ENCODE measurements at places on chromosomes 1 and 21.
A peak's percentile ranks its signal among the peaks of the same experiment; 100 is the strongest.

- no peak for DNase-seq
These were observed 21.8 kb downstream of the TRABD2B start for GRCh38 chr1:47975302-47975921.

- DNase-seq, result peak; percentile 74
These were observed 171.1 kb upstream of the CSF3R start for GRCh38 chr1:36653850-36654249.

- no peak for DNase-seq
These were observed 235.3 kb downstream of the PRDM2 start for GRCh38 chr1:13935336-13935735.

GRCh38 chr1:153796786-153797659, 21.8 kb downstream of the SLC27A3 start:
- peak; percentile 61 for DNase-seq

DNA sequence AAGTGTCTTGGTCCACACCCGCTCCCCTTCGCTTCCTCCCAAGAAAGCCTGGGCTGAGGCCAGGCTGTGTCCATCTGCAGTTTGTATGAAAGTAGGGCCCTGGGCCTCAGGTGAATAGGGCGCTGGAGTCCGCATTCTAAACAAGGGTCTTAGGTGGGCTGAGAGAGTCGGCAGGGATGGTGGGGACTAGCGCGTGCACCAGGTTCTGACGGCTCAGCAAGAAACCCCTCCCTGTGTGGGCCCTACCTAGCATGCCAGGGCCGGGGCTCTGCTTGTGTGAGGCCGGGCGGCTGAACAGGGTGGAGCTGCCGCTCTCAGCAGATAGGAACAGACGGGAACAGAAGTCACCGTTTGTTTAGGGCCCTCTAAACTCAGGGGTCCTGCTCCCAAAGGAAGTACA, 1.7 kb downstream of the ACTRT2 start:
- DNase-seq, result no peak

- DNase-seq, result no peak
These were observed 56.3 kb upstream of the GALNT2 start for GRCh38 chr1:230010603-230011332.

DNA sequence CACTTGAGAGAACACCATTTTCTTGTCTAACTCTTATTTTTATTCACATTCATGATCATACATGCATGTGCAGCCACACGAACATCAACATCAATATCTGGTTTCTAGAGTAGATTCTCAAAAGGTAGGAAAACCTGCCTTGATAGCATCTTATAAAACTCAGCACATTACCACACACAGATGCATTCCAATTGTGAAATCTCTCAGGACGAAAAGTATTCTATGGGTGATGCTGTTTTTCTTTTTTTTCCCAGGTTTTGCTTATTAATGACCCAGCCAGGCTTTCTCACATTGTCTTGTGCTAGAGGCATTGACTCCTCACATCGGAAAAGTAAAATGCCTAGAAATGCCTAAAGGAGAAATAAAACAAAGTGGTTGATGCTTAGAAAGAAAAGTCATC, 562.8 kb downstream of the KIF26B start:
- DNase-seq, result no peak

- no peak for DNase-seq
These were observed 149.6 kb upstream of the SGIP1 start for GRCh38 chr1:66384258-66384921.

GRCh38 chr1:241714321-241715218, 62.5 kb downstream of the WDR64 start:
- DNase-seq, result no peak

- DNase-seq, result peak; percentile 77
These were observed 67.6 kb downstream of the TENT5C start for GRCh38 chr1:117673405-117673804.

GRCh38 chr1:160800142-160800541, 4.2 kb downstream of the LY9 start:
- DNase-seq, result no peak

GRCh38 chr21:46454142-46454541, 4.5 kb upstream of the DIP2A start:
- no peak for DNase-seq

DNA sequence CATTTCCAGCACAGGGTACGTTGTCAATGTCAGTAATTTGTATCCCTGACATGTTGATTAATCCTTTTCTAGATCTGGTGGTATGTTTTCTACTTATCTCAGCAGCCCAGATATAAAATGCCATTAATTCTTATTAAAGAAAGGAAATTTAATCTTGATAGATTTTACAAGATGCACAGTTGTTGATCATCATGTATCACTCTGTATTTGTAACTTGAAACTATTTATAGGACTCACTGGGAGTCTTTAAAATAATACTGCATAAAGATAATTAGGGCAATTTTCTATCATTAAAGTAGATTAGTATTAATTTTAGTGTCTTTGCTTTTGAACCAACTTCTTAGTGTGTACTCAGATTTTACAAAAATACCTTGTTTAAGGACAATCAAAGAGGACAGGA, 84.9 kb downstream of the GREM2 start:
- no peak for DNase-seq

- DNase-seq, result no peak
These were observed 167.4 kb downstream of the TNFSF18 start for GRCh38 chr1:172883387-172883791.

GRCh38 chr1:48181669-48182367, 40.7 kb upstream of the SLC5A9 start:
- DNase-seq, result no peak

DNA sequence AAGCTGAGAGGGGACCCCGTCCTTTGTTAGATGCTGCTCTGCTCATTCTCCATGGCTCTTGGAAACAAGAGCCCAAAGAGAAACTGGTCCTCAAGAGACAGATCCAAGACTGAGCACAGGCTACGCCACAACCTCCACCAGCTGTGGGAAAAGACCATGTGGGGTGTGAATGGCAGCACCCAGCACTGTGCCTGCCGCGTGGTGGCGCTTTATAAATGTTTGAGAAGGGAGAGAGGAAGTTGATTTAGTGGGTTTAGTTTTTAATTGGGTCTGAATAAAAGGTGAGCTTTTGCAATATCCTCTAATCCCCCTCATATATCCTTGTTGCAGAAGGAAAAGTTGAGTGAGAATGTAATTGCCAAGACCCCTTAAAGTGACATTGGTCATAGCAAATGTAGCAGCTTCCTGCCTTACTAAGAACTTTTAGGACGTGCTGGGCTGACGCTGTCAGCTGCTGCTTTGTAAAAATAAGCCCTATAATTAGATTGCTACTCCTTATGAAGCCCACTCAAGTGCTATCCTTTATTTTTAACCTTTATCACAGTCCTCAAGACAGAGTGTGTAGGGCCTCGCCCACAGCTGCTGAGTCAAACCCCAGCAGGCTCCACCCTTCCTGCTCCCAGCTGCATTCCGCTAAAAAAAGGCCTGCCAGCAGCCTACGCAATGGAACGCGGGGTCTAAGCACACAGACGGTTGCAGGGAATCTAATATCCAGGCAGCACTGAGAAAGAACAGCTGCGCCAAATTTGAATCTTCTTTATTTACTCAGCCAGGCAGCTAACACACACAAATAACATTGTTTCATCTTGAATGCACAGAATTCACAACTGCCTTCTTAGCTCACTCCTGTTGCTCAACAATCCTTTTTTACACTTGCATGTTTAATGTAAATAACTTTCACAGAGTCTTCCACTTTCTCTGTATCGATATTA, 47.4 kb upstream of the PRDX6 start:
- DNase-seq, result peak; percentile 91

- no peak for DNase-seq
These were observed 1.3 kb upstream of the CHI3L1 start for GRCh38 chr1:203187689-203188264.

GRCh38 chr1:66327588-66327987, 206.4 kb upstream of the SGIP1 start:
- no peak for DNase-seq

DNA sequence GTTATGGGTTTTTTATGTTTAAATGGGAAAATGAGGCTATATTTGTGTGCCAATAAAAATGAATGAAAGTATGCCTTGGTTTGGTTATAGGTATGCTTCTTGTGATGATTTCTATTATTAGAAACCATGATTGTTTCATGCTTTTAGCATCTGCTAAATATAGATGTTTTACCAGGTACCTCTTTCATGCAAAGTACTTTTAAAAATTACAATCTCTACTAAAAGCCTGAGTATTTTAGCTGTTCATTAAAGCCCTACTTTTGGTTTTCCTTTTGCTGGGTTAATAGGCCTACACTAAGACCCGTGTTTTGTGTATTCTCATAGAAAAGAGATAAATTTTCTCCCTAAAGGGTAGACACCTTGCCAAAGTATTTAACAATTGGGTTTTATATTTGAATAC, 32.0 kb downstream of the MTF2 start:
- no peak for DNase-seq

GRCh38 chr1:212368073-212368484, 46.6 kb downstream of the PACC1 start:
- DNase-seq, result peak; percentile 58

- DNase-seq, result no peak
These were observed 232.6 kb upstream of the PLXNA2 start for GRCh38 chr1:208476846-208477170.

DNA sequence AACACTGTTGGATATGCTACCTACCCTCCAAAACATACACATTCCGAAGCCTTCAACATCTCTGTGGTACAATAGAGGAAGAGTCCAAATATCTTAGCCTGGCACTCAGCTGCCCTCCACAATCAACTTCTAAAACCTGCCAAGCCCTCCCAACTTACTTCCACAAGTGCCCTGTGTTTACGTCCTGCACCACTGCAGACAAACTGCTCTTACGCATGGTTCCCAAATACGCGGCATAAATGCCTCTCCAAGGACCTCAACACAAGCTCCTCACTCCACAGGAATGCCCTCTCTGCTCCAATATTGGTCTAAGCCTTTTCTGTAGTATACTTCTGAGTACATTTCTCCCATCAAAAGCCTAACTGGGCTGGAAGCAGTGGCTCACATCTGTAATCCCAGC, 6.8 kb downstream of the AK2 start:
- no peak for DNase-seq

- no peak for DNase-seq
These were observed 35.8 kb downstream of the NCAM2 start for GRCh38 chr21:21034036-21034435.

DNA sequence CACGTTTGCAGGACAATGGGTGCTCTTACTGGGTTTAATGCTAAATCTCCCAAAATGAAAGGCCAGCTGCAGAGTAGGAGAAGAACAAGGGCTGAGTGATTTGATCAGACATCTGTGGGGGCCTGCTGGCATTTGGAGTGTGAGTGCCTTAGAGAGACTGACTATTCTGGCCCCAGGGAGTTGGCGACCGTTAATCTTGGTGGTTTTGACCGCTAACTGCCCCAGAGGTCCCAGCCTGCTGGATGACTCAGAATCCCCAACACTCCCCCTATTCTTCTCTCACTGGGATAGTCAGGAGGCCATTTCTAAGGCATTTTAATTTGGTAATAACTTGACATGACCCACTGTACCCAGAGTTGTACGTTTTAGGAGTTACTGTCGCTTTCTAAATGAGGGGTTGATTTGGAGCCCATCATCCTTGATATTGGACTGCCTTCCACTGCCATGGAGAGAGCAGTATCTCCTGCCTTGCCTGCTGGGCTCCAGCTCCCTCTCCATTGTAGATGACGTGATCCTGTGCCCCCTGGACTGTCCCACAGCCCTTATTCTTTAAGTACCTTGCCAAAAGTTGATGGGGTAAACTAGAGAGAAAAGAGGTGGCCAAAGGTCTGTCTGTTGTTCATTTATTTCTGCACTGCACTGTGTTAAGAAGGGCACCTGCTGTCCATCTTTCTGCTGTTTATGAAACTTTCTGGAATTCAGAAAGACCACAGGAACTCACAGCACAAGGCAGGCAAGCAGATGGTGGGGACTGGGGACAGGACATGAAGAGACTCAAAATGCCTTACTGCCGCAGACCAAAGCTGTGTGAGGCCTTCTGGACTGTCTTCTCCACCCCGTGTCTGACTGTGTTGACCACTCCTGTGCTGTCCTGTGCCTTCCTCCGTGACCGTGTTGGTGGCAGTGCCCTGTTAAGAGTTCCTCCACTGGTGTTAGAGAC, 98.2 kb upstream of the ARTN start:
- DNase-seq, result peak; percentile 96

GRCh38 chr21:36149788-36150711, 6.6 kb upstream of the DOP1B start:
- peak; percentile 55 for DNase-seq

GRCh38 chr1:77018761-77019160, 151.5 kb downstream of the ST6GALNAC5 start:
- no peak for DNase-seq

DNA sequence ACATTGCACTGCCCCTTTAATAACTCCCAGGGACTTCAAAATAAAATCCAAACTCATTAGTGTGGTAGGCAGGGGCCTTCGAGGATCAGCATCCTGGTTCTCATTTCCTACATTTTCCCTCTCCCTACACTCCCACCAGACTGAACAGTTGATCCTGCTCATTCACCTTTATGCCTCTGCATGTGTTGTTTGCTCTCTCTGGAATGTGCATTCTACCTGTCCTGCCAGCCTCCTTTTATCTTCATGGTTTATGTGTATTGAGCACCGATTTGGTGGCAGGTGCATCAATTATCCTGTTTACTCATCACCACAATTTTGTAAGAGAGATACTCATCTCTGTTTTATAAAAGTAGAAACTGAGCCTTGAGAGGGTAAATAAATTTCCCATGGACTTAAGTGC, 125.0 kb downstream of the ADSS2 start:
- no peak for DNase-seq

GRCh38 chr1:7069931-7070330, 284.7 kb downstream of the CAMTA1 start:
- peak; percentile 13 for DNase-seq

DNA sequence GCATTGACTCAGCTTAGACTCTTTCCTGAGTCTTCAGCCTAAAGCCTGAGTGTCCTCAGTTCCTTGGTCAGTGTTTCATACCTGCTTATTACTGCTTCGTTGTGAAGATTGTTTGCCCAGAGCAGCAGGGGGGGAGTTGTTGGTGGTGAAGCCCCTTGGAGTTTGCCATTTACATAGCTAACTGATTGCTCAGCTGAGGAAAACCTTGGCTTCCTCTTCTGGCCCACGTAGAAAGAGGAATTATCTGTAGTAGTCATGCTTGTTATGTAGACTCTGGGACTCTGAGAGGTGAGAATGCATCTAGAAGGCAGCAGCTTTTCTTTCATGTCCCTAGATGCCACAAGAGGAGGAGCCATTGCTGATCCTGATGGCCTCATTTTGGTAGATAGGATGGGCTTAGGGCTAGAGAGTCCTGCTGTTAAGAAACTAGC, 125.9 kb downstream of the MAST2 start:
- DNase-seq, result peak; percentile 92

GRCh38 chr1:52365071-52365745, 797 bp downstream of the CC2D1B start:
- DNase-seq, result peak; percentile 80

All from Daoy (cell line).